ENCODE measurements at places on chromosomes 3 and 15. TPM values are rescaled to one million over a fixed set of nuclear protein-coding genes. Genes with fewer than 3 reads are reported as not detected.

MCTP2 gene
- total RNA-seq = 4.1 TPM

EIF4G1 gene
- 282 TPM for total RNA-seq

BNC1 gene
- total RNA-seq = 11.3 TPM

TNK2 gene
- total RNA-seq = 12.0 TPM

WDR48 gene
- 42.5 TPM for total RNA-seq
